ENCODE measurements at places on chromosomes 5 and 9.

GRCh38 chr9:81979196-81979595, 9.4 kb upstream of the SPATA31D1 start:
- no peaks in the 10 kb centered on the region for H3K36me3 ChIP-seq
- no peaks in the 10 kb centered on the region for H3K27me3 ChIP-seq
- H3K4me3 ChIP-seq: no peak overlapping the region

DNA sequence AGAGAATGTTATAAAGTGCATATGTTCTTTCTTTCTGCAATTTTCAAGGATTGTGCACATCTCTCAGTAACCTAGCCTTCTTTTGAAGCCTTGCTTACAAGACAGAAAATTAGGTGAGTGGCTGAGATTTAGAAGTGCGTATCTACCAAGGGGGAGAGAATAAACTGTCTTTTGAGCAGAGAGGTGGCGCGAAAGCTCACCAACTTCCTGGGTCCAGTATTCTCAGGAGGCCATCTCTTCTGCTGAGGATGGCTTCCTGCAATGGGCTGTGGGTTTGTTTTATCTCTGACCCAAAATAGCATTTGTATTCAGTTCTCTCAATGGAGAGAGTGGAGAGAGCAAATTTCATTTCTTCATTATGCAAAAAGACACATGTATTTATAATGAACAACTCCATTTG, 75.4 kb upstream of the RPS23 start:
- H3K27ac ChIP-seq: no peak overlapping the region
- H3K4me3 ChIP-seq: no peak overlapping the region
- no peaks in the 10 kb centered on the region for H3K27me3 ChIP-seq
- peaks cover 36% of the 10 kb centered on the region for H3K4me1 ChIP-seq
- no peak for DNase-seq

- H3K27ac ChIP-seq: no peak overlapping the region
- no peaks in the 10 kb centered on the region for H3K36me3 ChIP-seq
- H3K4me1 ChIP-seq: no peaks in the 10 kb centered on the region
- DNase-seq: no peak
- no peaks in the 10 kb centered on the region for H3K27me3 ChIP-seq
These were observed 396.7 kb downstream of the MRPS30 start for GRCh38 chr5:45205403-45205961.

- H3K4me3 ChIP-seq: no peak overlapping the region
- peaks cover 35% of the 10 kb centered on the region for H3K4me1 ChIP-seq
- no peaks in the 10 kb centered on the region for H3K27me3 ChIP-seq
These were observed 179.1 kb upstream of the GNA14 start for GRCh38 chr9:77827104-77827784.
